ENCODE measurements at places on chromosomes 6 and 20. TPM values are rescaled to one million over a fixed set of nuclear protein-coding genes. Genes with fewer than 3 reads are reported as not detected.

Gene GSTA1
- not detected for polyA plus RNA-seq

Gene EDN1
- polyA plus RNA-seq: 2.2 TPM

Gene MCCD1
- not detected for polyA plus RNA-seq

Gene PRSS16
- 0.27 TPM for polyA plus RNA-seq

Gene PRRT1
- polyA plus RNA-seq: 1.3 TPM

Gene C20orf96
- 11.3 TPM for polyA plus RNA-seq

Measured in forelimb muscle (tissue), 1 donor.